ENCODE measurements at places on chromosomes 2 and 18.

DNA sequence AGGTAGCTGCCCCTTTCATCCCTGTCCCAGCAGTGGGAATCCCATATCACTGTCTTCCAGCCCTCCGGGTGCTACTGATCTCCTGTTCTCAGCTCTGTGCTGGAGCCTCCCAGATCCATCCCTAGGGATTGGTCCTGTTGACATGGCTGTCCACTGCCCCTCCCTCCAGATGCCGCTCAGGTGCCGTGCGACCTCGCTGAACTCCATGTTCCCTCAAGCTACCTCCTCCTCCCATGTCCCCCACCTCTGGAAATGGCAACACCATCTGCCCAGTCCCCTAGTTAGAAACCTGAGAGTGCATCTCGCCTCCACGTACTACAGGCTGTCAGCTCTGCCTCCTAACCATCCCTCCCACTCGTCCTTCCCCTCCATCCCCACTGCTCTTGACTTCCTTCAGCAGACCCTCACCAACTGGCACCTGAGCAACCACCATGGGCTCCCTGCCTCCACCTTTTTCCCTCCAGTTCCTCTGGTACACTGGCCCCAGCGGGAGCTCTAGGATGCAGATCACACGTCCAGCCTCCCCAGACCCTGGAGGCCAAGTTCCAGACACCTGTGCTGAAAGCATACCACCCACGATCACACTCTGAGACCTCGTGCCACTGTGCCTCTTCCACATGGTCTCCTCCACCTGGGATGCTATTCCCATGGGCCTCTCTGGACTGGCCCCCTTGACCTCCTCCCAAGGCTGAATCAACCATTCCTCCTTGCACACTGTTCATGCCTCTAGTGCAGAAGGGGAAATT, 106.8 kb downstream of the KLHL29 start:
- no peak for DNase-seq

- no peak for DNase-seq
Observed at GRCh38 chr2:228282376-228282775, 100.9 kb upstream of the SPHKAP start.

DNA sequence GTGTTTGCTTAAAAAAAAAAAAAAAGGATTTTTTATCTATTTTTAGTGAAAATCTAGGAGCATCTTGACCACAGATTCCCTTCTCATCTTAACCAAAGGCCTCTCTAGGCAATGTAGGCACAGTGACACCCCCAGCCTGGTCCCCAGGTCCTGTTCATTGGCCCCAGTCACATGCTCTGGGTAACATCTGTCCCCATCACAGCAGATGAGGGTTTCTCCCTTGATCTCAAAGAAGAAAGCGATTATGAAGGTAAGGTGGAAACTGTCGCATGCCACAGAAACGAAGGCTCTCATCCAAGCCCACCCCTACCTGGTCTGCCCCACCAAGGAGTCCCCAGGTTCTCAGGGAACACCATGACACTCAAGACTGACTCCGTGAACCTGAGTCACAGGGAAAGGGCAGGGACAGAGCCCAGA, 4.7 kb downstream of the HS6ST1 start:
- DNase-seq = no peak

GRCh38 chr2:126644630-126645191, 11.2 kb upstream of the GYPC start:
- DNase-seq = no peak

DNA sequence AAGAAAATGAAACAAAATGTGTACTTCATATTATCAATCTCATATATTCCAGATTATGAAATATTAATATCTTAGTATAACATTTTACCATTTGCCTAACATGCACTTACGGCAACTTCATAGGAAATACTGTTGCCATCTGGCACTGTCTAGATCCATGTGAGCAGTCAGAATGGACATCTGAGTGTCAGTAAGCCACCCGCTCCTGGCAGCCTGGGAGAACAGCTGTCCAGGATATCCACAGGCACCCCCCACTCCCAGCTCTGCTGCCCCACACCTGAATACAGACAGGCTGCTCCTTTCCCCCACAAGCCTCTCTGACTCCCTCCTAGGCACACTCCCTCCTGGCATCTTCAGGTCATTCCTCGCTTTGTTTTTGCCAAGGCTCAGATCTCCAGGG, 127.0 kb downstream of the GAREM1 start:
- DNase-seq = no peak

GRCh38 chr2:136024616-136025015, 39.2 kb upstream of the DARS1 start:
- no peak for DNase-seq

- peak; percentile 23 for DNase-seq
Observed at GRCh38 chr2:168192839-168193616, 54.4 kb downstream of the STK39 start.

DNA sequence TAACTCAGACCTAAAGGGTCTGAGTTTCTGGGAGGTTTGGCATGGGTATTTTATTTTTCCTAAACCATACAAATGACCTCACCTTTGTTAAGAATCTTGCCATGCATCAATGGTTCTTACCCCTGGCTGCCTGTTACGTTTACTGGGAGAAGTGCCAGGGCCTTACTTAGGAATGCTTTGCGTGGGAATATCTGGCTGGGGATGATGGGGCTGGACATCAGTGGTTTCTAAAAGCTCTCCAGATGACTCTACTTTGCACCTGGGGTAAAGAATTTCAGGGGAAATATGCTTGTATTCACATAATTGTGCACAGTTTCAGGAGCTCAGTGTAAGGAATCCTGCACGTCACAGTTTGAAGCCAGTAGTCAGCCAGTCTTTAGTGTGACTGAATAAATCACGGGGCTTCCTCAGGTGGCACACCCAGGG, 18.2 kb upstream of the DAW1 start:
- DNase-seq = no peak

DNA sequence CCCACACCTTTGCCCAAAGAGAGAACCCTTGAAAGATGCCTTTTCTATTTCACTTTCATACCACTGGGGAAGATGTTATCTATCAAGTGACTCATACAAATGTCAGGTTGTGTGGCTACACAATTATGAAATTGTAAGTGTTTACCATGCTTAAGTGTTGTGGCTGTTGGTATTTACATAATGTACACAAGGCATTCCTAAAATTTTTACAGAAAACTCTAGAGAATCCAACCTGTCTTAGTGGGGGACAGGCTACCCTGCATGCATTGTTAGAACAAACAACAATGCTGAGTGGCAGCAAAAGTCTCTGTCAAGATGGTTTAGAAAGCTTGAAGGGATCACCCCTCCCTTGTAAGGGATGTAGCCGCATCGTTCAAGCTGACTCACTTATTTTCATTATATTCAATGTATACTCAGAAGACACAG, 5.5 kb upstream of the MGAT4A start:
- no peak for DNase-seq

DNA sequence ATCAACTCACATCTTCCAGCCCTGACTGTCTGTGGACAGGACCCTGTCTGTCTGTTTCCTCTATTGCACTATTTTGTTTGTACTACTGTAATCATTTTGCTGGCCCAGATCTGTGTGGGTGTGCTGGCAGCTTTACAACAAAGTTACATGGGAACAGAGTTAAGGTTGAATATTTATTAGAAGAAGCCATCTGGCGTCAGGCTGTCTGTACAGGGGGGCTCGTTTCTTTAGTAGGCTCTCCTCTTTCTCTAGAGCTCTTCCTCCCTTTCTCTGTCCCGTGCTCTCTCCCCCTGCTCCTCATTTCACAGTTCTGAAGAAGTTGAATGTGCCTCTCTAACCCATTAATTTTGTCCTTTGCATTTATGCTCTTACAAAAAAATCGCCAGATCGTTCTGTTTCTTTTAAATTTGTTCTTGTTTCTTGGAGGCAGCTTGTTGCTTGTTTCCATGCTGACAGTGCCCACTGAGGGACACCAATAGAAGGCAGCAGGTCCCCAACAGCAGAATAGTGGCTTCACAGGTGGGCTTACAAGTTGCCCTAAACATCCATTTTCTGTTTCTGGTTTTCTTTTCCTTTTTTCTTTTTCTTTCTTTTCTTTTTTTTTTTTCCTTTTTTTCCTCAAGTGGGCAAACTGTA, 315.2 kb upstream of the ZEB2 start:
- no peak for DNase-seq

DNA sequence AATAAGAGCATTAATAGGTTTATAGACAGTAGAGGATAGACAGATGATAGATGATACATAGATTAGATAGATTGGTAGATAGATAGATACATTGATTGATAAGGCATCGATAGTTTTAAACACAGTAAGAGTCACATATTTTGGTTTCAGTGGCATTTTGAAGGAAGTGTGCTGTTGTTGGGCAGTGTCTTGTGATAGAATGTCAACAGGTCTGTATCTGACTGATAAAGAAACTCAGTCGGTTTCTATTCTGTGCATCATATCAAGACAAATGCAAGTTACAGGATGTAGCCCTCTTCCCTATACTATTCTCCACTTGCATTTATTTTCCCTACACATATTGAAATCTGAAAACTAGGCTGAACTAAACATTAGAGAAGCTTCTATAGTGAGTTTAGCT, 1229.0 kb upstream of the ZEB2 start:
- DNase-seq = no peak

GRCh38 chr2:32355976-32356680, 695 bp upstream of the BIRC6 start:
- DNase-seq = no peak

- DNase-seq = no peak
Observed at GRCh38 chr2:2464094-2464493, 133.0 kb upstream of the MYT1L start.

DNA sequence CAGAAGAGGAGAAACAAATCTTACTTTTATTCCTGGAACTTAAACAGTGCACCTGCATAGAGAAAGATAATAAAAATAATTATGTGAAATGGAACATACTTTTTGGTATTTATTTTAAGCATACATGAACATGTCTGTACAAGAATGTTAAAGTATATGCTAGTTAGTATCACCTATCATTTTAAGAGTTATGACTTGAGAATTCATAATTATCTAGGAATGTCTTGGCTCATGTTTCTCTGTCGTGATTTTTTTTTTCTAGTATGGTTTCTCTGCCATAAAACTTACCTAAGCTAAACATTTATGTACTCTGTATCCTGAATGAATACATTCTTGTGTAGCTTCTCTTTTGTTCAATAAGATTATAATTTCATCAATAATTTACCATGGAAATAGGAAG, 4.2 kb downstream of the SERPINB7 start:
- DNase-seq = no peak

- DNase-seq = no peak
Observed at GRCh38 chr2:233705911-233706506, 6.7 kb upstream of the UGT1A5 start.

GRCh38 chr2:46179037-46179621, 118.1 kb upstream of the EPAS1 start:
- peak; percentile 45 for DNase-seq

DNA sequence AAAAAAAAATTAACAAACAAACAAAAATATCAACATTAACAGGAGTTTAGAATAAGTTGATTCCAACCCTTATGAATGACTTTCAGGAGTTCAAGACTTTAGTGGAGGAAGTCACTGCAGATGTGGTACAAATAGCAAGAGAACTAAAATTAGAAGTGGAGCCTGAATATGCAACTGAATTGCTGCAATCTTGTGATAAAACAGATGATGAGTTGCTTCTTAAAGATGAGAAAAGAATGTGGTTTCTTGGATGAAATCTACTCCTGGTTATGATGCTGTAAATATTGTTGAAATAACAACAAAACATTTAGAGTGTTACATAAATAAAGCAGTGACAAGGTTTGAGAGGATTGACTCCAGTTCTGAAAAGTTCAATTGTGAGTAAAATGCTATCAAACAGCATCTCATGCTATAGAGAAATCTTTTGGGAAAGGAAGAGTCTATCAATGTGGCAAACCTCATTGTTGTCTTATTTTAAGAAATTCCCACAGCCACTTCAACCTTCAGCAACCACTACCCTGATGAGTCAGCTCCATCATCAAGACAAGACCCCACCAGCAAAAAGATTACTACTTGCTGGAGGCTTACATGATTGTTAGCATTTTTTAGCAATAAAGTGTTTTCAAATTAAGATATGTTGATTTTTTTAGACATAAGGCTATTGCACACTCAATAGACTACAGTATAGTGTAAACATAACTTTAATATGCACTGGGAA, 42.7 kb upstream of the TAF4B start:
- no peak for DNase-seq

- DNase-seq = no peak
Observed at GRCh38 chr18:80191907-80192652, 55.2 kb downstream of the PARD6G start.

DNA sequence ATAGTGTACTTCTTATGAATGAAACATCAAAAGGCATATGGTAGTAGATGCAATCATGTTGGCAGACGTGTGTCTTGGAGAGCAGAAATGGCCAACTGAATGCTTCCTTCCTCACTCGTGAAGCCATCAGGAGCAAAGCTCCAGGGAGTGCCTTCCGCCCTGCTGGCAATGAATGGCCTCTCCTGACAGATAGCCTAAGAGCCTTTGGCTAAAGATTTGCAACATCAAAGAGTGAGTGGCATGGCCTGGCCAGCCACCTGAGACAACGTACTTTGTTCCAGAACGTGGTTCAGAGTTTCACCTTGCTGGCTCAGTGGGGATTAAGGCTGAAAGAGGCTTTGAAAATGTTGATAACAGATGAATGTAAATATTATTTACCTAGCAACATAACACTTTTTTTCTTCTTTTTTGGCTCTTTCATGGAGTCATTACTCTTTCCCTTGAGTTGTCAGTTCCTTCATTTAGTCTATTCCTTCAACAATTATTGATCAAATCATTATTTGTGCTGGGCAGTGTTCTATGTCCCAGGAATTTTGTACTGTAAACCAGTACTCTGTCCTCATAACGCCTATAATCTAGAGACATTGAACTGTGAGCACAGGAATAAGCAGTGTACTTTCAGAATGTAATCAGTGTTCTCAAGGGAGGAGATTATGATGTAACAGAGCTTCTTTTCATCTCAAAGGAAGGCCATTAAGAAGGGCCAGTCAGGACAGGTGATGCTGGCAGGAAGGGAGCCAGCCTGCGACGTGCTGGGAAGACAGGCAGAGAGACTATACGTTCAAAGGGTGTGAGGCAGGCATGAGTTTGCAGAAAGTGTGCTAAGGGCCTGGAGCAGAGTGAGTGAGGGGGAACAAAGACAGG, 59.4 kb upstream of the SH3RF3 start:
- DNase-seq = no peak

DNA sequence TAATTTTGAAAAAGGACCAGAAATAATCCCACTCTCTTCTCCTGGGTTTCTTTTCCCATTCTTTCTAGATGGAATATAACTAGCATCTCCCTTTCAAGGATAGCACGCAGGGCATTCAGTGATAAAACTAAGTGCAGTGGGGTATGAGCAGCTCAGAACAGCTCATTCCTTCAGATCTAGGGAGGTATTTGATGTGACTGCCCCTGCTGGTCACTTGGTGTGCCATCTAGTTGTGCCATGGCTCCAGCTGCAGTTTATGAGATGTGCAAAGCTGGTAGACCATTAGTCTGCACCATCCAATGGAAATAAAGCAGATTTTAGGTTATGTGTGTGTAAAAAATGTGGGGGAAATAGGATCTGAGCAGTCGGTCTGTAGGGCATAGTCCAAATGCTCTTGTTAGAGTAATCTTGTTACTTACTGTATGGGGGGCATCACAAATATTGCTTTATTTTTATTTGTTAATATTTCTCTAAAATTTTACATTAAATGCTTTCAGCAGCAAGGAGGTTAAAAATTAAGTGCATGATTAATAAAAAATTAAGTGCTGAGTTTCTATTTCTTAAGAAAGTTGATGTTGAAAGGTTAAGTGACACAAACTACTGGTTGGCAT, 38.9 kb downstream of the CTAGE1 start:
- DNase-seq = no peak

GRCh38 chr18:31244771-31245394, 73.1 kb upstream of the DSG1 start:
- DNase-seq = no peak

Measured in effector memory CD4-positive, alpha-beta T cell (primary cell).